ENCODE measurements at places on chromosomes 2 and 18.

DNA sequence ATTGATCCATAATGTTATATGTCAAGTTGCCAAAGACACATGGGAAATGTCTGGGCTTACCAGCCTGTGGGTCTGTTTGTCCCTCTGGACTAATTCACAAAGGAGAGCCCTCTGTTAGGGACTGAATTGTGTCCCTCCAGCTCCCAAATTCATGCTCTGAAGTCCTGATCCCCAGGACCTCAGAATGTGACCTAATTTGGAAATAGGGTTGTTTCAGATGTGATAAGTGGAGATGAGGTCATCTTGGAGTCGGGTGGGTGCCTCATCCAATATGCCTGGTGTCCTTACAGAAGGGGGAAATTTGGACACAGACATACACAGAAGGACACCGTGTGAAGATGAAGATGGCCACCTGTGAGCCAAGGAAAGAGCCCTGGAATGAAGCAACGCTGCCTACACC is 41.4 kb upstream of the ROCK2 start:
- DNase-seq, result no peak

GRCh38 chr18:37238282-37239108 is 327.1 kb downstream of the CELF4 start:
- no peak for DNase-seq

DNA sequence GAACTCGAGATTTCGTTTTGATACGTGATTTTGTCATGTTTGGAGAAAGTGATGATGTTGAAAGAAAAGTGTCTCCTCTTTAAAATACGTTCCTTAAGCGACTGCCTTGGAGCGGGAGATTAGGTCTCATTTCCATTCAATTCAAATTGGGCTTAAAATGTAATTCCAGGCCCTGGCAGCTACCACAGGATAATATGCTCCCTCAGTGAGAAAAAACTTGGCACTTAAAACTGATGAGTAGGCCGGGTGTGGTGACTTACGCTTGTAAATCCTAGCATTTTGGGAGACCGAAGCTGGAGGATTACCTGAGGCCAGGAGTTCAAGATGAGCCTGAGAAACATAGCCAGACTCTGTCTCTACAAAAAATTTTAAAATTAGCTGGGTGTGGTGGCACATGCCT is 146.3 kb upstream of the L3MBTL4 start:
- DNase-seq, result no peak

- DNase-seq, result no peak
Measured at GRCh38 chr2:3981446-3981987, 278.1 kb downstream of the DCDC2C start.

- DNase-seq, result no peak
Measured at GRCh38 chr2:234979204-234980167, 27.7 kb downstream of the SH3BP4 start.

- DNase-seq, result no peak
Measured at GRCh38 chr2:240601831-240602160, 15.3 kb downstream of the CAPN10 start.

- no peak for DNase-seq
Measured at GRCh38 chr18:57660961-57661360, 39.3 kb upstream of the NARS1 start.

- DNase-seq, result no peak
Measured at GRCh38 chr2:23532391-23533337, 147.7 kb downstream of the KLHL29 start.

GRCh38 chr18:48263192-48263853 is 145.9 kb downstream of the ZBTB7C start:
- DNase-seq, result no peak

DNA sequence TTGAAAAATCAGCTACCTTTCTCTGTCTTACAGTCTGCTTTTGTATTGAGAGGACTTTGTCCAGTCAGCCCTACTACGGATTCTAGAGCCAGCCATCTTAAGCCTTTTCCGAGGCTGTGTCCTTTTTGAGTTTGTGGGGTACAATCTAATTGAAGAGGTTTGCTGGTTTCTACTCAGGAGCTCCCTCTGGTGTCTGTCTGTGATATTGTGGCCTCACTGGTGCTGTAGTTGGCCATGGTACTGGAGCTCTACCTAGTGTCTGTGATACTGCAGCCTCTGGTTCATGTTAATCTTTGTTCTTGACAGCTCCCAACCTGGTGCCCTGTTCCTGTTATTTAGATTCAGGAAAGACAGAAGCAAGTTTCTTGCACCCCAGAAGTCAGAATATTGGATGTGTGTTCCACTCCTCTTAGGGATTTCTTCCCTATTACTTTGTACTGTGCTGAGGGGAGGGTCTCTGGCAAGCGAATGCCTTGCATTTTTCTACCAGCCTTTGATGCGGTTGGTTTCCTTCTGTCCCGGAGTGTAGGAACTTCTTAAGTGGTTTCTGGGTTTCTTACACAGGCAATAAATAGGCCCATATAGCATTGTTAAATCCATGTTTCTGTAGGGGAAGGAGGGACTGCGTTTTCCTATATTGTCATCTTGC is 78.5 kb downstream of the ACSL3 start:
- no peak for DNase-seq

GRCh38 chr2:7108792-7109532 is 191.8 kb downstream of the RNF144A start:
- no peak for DNase-seq

DNA sequence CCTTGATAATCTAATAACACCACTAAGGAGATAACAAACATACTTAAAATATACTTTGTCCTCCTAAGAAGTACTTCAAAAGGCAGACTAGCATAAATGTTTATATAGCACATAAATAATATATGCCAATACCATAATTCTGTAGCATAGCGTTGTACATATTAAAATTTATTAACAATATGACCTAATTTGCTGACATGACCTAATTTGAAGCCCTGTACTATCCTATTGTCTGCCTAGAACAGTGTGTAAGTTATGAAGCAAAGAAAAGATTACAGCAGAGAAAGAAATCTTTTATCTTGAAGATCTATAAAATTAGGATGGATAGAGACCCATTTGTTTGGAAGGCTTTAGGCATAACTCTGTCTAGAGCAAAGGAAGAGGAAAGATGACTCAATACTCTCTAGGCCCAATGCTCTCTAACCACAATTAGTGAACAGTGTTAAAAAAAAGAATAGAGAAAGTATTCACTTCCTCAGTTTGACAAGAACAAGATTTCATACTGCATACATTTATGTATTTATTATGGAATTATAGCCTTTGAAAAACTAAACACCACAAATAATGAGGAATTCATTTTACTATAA is 231.3 kb downstream of the ZRANB3 start:
- no peak for DNase-seq

DNA sequence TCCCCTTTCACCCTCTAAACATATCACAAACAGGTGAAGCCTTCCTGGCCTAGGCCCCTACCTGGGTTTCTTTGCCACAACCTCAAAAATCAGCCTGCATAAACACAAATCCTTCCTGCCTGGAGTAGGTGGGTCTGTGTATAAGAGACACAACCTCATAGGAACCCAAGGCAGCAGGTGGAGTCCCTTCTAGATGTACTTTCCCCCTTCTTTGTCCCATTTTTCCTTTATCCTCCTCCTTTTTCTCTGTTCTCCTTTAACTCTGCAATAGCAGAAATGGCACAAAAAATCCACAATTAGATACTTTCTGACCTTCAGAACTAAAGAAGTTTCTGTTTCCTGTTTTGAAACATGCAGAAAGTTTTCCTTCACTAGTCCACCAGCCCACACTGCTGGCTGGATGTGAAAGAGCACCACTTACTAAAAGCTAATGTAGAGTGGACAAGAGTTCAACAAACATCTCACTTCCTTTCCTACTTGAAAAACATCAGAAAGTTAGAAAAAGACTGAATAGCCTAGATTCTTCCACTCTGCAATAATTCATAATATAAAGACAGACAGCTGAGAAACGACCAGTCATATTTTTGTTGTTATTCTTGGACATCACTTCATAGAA is 11.2 kb downstream of the SLC40A1 start:
- no peak for DNase-seq

DNA sequence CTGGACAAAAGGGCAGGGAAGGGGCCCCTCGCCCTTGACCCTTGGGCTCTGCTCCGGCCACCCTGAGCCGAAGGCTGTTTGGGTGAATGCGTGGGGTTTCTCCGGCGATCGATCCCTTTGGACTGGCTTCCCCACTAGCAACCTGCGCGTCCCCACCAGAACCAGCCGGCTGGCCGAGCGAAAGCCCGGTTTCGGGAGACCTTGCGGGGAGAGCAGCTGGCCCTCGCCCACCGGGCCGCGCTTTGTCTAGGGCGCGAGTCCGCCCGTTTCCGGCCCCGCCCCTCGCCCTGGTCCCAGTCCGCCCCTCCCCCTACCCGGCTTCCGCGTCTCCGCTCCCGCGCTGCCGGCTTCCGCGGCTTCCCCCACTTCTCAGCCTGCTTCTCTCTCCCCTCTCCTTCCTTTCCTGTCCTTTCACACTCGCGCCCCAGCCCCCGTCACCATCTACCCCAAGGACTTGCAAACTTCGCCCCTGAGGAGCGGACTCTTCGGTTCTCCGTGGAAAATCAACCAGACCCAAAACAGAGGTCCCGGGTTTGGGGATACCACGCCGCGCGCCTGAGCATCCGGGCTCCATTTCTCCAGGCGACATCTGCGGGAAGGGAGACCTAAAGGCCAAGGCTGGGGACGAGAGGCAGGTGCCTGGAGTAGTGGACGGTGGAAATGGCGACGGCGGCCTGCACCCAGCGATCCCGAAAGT is 48.0 kb upstream of the ATP6V1B1 start:
- DNase-seq, result no peak

Measured in NCI-H2081 treated with DMSO at 0.1 percent for 48 hours (cell line).